ENCODE measurements at places on chromosomes 12 and 14.

- DNase-seq = no peak
These were observed 266.9 kb downstream of the KCNH5 start for GRCh38 chr14:62778310-62778709.

GRCh38 chr14:21022686-21023085 lies 2.2 kb downstream of the NDRG2 start:
- DNase-seq = no peak

- DNase-seq = no peak
These were observed 3.7 kb downstream of the TSPAN11 start for GRCh38 chr12:30930238-30930637.

DNA sequence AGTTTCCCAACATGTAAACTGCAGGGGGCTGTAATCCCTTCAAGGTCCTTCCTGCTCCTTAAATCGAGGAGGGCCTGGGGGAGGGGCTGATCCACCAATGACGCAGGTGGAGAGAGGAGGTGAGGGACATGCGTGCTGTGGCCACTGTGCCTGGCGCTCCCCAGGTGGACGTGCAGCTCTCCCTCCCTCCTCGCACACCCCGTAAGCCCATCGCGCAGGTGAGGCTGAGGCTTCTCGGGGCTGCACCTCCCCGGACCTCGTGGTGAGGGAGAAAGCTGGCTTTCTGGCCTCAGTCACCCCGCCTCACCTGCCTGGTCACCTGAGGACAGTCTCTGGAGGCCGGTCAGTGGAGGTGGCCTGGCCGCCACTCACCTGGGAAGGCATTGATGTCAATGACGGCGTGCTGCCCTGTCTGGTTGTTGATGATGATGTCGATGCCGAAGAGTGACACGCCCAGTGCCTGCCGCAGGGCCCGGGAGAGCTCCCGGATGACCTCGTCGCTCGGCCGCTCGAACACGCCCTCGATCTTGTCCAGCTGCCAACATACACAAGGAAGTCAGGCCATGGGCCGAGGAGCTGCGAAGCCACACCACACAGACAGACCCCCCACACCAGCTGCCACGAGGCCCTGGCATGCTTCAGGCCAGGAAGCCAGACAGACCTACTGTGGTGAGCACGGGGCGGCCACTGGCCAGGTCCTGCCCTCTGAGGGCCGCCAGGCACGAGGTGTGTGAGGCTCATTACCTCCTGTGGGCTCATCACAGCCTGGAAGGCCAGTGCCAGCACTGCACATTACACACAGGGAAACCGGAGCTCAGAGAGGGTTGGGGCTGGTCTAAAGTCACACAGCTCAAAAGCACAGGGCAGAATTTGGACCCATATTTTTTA lies 23.3 kb downstream of the CHGA start:
- DNase-seq = no peak

- no peak for DNase-seq
These were observed 476.6 kb downstream of the ZFP36L1 start for GRCh38 chr14:68316078-68316868.

GRCh38 chr14:93522221-93522620 lies 91.5 kb downstream of the UNC79 start:
- DNase-seq = no peak

Data from stimulated activated CD4-positive, alpha-beta T cell treated with anti-CD3 and anti-CD28 coated beads, TNF-alpha, amount 100 ng/mL, for 1 hour (primary cell).